ENCODE measurements at places on chromosomes 1 and 21.

DNA sequence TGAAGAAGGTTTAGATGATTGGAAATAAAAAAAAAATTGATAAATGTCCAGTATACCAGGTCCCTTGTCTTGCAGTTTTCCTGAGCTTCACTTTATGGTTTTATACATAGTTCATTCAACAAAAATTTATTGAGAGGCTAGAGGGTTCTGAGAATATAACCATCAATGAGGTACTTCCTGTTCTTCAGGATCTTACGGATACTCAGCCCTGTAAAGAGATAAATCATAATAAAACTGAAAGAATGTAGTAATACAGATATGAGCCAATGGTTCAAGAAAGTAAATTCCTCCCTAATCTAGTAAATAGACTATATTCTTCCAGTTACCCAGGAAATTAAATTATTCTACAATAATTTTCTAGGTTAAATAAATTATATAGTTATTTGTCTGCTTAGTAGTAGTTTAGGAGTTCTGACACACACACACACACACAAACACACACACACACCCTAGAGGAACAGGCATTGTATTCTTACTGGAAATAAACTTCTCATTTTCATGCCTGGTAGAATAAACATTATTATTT lies 70.4 kb upstream of the HMCN1 start:
- DNase-seq = no peak

DNA sequence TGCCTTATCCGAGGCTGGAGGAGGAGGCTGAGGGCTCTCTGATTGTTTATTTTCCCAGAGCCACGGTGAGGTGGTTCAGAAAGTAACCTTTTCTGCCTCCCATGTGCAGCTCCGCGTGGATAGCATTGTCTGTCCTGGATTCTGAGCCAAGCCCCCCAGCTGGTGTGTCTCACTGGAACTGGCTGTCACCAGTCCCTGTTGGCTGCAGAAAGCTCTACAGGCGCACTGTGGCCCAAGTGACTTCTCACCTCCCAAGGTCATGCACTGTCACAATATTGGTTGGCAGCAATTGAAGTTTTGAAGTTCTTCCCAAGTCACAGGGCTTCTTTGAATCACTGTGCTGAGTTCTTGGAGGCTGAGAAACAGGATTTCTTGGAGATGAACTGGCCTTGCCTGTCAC lies 8.2 kb downstream of the BMP8A start:
- no peak for DNase-seq

DNA sequence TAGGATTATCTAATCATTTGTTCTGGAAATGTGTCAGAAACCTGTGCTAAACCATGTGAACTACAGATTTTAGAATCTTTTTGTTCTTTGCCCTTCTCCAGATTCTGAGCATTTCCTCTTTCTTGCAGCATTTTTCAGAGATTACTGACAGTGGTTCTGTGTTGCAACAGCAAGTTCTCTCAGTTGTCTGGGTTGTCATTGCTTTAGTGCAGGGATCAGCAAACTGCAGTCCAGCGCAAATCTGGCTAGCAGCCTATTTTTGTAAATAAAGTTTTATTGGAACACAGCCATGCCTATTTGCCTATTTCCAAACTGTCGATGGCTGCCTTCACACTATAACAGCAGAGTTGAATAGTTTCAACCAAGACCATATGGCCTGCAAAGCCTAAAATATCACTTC lies 66.3 kb upstream of the LRRC8D start:
- no peak for DNase-seq

DNA sequence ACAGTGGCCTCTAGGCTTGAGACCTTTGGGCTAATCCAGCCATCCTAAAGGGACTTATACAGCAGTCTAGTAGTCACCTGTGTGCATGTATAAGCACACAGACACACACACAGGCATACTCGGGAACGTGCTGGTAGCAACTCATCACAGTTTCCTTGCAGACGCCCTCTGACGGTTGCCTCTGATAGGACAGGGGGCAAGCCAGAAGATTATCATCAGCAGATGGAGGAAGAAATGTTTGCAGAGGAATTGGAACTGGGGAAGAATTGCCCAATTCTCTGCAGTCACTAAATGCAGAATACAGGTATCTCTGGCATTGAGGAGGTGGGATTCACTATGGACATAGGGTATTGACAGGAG lies 222.2 kb downstream of the C1orf94 start:
- no peak for DNase-seq

DNA sequence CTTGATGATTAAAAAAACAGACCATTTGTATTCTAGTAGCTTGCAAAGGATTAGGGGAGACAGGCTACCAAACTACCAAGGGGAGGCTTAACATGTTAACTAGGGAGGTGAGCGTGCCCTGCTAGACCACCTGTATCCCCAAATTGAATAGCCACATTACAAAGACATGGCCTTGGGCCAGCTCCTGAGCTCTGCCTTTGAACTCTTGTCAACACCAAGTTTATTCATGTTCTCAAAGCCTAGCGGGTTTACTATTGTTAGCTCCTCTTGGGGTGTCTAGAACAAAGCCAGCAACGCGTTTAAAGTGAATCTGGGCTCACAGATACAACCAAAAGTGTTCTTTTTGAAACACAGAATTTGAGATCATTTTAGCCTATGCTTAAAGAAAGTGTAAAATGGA lies 36.3 kb downstream of the SMYD2 start:
- DNase-seq = no peak

- no peak for DNase-seq
Observed at GRCh38 chr1:169060919-169061639, 45.4 kb upstream of the ATP1B1 start.

GRCh38 chr1:246302251-246302625 lies 204.8 kb downstream of the SMYD3 start:
- DNase-seq = no peak

- DNase-seq = no peak
Observed at GRCh38 chr1:238647877-238648276, 738.5 kb upstream of the CHRM3 start.

GRCh38 chr1:152189657-152190442 lies 30.8 kb upstream of the RPTN start:
- peak; percentile 46 for DNase-seq

- DNase-seq = peak; percentile 28
Observed at GRCh38 chr1:229027622-229028182, 243.2 kb upstream of the RAB4A start.

GRCh38 chr21:46208761-46209721 lies 19.5 kb downstream of the LSS start:
- DNase-seq = no peak

DNA sequence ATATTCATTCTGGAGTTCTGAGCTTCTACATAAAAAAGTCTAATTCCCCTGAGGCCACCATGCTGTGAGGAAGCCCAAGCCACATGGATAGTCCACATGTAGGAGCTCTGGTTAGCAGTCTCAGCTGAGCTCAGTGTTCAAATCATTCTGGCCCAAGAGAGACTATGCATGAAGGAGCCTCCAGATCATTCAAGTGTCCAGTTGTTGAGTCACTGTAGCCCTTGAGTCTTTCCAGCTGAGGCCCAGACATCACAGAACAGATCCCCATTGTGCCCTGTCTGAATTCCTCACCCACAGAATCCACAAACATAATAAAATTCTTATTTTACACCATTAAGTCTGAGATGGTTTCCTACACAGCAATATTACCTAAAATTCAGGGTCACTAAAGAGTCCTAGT lies 107.0 kb upstream of the NGF start:
- no peak for DNase-seq

- no peak for DNase-seq
Observed at GRCh38 chr1:54791880-54792522, 9.1 kb downstream of the TTC22 start.

DNA sequence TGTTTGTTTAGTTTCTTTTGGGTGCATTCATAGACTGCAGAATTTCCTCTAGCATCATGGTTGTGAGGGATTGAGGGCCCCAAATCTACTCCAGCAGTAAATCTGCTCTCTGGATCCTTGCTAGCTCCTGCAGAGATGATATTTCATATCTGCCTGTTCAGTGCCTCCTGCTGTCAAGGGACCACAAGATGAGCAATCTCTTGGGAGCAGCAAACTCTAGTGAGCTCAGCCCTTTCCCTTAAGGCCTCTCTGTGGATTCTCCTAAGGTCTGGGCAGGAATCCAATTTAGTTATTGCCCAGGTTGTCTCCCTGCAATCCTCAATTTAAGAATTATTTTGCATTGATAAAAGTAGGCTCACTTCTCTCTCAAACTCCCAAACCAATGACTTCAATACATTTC lies 76.9 kb downstream of the RGS18 start:
- no peak for DNase-seq

DNA sequence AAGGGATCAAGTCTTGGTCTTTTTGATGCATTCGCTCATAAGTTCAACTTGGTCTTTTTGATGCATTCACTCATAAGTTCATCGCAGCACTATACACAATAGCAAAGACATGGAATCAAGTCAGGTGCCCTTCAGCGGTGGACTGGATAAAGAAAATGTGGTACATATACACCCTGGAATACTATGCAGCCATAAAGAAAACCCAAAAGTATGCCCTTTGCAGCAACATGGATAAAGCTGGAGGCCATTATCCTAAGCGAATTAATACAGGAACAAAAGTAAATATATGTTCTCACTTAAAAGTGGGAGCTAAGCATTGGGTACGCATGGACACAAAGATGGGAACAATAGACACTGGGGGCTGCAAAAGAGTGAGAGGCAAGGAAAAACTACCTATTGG lies 29.8 kb upstream of the FOXE3 start:
- DNase-seq = no peak

DNA sequence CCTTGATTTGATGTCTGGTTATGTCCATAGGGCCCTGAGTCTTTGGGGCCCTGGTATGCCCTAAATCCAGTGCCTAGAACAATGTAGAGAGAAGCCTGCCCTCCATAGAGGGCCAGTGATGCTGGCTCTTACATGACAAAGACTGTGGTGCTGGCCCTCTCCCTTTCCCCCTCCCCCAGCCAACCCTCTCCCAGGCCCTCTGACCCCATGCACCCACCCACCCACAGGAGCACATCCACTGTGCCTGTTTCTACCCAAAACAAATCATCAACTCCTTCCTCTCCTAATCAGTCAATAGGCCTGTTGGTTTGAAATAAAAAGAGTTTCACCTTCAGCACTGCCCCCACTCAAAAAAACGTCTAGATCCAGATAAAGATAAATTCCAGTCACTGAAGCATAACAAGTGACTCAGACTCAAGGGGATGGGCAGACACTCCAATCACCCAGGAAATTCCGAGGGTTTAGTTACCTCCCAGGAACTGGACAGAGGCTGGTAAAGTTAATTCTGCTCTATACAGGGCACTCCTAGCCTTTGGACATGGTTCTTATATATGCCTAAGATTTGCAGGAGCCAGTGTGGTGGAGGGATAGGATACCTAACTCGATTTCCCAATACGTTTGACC lies 144.8 kb upstream of the VANGL1 start:
- DNase-seq = no peak

DNA sequence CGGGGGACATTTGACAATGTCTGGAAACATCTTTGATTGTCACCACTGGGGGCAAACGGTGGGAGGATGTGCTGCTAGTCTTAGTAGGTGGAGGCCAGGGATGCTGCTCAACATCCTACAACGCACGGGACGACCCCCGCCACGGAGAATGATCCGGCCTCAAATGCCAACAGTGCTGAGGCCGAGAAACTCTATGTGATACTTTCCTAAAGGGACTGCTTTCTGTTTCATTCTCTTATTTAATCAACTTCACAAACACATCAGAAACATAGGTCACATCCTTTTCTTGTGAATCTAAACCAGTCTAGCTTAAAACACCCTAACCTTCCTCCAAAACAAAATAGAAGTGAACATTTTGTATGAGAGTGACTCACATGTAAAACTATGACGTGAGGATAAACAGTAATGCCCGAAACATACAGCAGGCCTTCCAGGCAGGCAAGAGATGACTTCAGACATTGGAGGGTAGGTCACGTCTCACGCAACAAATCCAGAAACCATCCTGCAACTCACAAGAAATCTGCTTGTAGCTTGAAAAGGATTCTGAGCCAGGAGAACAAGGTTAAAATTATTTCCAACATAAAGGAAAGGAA lies 37.2 kb upstream of the ETS2 start:
- DNase-seq = no peak

- no peak for DNase-seq
Observed at GRCh38 chr1:103218821-103219220, 110.5 kb upstream of the COL11A1 start.

DNA sequence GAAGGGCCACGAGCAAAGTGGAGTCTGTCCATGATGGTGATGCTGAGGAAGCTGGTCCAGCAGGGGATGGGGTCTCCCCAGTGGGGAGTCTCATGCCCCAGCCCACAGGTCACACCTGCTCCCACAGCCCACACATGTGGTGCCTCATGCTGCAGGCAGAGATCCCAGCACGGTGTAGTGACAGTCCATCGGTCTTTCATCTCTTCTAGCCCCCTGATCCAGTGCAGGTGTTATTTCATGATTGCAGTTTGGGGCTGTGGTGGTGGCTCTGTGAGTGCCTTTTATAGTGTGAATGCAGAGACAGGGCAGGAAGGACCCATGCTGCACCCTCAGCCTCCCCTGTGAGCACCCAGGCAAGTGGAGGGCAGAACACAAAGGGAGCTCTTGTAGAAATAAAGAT lies 45.0 kb downstream of the UBASH3A start:
- no peak for DNase-seq

DNA sequence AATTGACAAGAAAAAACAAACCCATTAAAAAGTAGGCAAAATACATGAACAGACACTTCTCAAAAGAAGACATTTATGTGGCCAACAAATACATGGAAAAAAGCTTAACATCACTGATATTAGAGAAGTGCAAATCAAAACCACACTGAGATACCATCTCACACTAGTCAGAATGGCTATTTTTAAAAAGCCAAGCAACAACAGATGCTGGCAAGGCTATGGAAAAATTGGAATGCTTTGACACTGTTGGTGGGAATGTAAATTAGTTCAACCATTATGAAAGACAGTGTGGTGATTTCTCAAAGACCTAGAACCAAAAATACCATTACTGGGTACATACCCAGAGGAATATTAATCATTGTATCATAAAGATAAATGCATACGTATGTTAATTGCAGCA lies 641.1 kb upstream of the B3GALT2 start:
- no peak for DNase-seq

- DNase-seq = no peak
Observed at GRCh38 chr1:42966688-42967612, 8.3 kb upstream of the SLC2A1 start.

DNA sequence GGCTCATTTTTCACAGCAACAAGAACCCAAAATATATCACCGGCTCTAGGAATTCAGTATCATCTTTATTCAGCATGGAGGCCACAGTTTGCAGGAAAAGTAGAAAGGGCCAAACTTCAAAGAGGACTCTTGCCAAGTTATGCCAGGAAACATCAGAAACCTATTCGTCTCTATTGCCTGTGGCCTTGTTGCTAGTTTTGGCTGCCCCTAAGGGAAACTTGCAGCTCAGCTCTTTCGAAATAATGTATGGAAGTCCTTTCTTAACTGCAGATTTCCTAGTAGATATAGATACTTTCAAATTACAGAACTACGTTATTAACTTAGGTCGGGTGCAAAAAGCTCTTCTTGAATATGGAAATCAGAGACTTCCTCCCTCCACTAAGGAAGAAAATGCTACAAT lies 4.2 kb upstream of the NENF start:
- no peak for DNase-seq
